Lung (tissue), 17 donors: ENCODE measurements at places on chromosomes 2 and 18.

DNA sequence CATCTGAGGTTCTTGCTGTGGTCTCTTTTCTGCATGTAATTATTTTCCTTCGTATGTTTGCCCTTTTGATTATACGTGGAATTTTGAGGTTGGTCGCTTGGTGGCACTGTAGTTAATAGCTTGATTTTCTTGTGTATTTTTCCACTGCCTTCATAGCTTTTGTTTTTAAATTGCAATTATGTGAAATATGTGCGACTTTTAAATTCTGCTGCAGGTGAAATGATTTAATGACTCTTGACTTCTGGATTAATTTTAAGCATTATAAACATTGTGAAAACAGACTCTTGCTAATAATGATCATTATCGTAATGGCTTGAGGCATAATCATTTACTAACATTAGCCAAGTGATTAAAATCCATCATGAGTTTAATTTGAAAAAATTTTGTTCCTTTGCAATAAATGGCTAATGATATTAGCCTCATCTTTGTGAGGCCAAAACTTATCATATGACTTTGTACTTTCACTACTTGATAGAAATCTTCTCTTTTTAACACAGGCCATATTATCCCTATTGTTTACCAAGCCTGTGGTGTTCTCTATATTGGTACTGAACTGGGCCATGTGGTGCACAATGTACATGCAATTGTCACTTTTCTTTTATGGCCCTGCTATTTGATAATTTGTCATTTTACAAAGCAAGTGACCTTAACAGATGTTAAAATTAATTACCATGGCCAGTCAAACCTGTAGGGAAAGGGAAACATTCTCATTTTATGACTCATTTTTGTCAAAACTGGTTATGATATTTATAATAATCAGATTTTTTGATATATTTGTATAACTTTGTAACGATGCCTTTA is 62.8 kb upstream of the NEUROD1 start:
- H3K4me3 ChIP-seq, result no peak overlapping the region
- peak; percentile 74 for DNase-seq
- no peaks in the 10 kb centered on the region for H3K27me3 ChIP-seq
- no peak overlapping the region for H3K27ac ChIP-seq

GRCh38 chr2:10343658-10344057 is 41.0 kb downstream of the HPCAL1 start:
- H3K4me1 ChIP-seq, result peaks cover 11% of the 10 kb centered on the region
- no peak overlapping the region for H3K4me3 ChIP-seq
- no peak for DNase-seq
- no peaks in the 10 kb centered on the region for H3K27me3 ChIP-seq
- peak overlapping the region; percentile 9 for H3K27ac ChIP-seq
- H3K36me3 ChIP-seq, result no peaks in the 10 kb centered on the region

- H3K27me3 ChIP-seq, result no peaks in the 10 kb centered on the region
- peak; percentile 86 for DNase-seq
- H3K36me3 ChIP-seq, result no peaks in the 10 kb centered on the region
- no peaks in the 10 kb centered on the region for H3K4me1 ChIP-seq
- no peak overlapping the region for H3K27ac ChIP-seq
These were observed 55.8 kb downstream of the TSN start for GRCh38 chr2:121810959-121811853.

GRCh38 chr2:96819128-96819875 is 3.2 kb downstream of the CNNM3 start:
- no peaks in the 10 kb centered on the region for H3K27me3 ChIP-seq
- H3K27ac ChIP-seq, result no peak overlapping the region
- peaks cover 14% of the 10 kb centered on the region for H3K36me3 ChIP-seq
- peaks cover 28% of the 10 kb centered on the region for H3K4me1 ChIP-seq

DNA sequence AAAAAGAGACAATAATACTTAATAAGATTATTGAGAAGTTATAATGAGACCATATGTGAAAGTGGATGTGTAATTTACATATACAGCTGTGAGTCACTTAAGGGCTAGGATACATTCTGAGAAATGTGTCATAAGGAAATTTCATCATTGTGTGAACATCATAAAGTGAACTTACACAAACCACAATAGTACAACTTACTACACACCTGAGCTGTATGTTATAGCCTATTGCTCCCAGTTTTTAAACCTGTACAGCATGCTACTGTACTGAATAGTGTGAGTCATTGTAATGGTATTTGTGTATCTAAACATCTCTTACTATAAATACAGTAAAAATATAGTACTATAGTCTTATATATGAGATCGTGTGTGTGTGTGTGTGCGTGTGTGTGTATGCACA is 1420.3 kb upstream of the PIK3C3 start:
- H3K27ac ChIP-seq, result no peak overlapping the region
- no peak for DNase-seq
- H3K27me3 ChIP-seq, result no peaks in the 10 kb centered on the region
- H3K4me1 ChIP-seq, result no peaks in the 10 kb centered on the region
- H3K36me3 ChIP-seq, result no peaks in the 10 kb centered on the region
- no peak overlapping the region for H3K4me3 ChIP-seq

GRCh38 chr2:148903979-148904378 is 29.0 kb downstream of the KIF5C start:
- H3K27ac ChIP-seq, result no peak overlapping the region
- H3K4me1 ChIP-seq, result no peaks in the 10 kb centered on the region
- H3K27me3 ChIP-seq, result no peaks in the 10 kb centered on the region
- no peak overlapping the region for H3K4me3 ChIP-seq
- H3K36me3 ChIP-seq, result no peaks in the 10 kb centered on the region

DNA sequence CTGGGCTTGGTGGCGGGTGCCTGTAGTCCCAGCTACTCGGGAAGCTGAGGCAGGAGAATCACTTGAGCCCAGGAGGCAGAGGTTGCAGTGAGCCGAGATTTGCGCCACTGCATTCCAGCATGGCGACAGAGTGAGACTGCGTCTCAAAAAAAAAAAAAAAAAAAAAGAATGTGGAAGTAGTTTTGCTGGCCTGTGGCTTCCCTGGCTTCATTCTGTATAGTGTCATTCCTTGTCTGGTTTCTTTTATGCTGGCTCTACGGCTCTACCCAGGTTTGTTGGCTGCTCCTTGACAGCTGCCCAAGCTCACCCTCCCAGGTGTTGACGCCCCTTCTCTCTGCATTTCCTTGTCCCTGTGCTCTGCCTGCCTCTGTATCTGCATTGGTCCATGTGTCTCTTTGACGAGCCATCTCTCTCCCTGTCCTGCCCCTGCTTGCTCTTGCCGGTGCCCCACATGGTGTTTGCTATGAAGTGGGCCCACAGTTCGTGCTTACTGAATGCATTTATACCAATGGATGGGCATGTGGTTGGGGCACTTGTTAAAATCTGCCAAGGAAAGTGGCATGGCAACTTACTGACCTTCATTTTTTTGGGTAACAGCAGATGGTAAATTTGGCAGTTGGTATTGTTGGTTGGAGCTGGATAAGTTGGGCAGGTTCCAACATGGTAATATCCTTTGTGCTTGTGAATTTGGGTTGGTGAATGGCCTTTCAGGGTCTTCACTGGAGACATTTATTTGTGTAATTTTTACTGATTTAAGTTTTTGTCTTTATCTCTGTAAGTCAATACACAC is 113.9 kb downstream of the MAP4K4 start:
- no peak for DNase-seq
- no peak overlapping the region for H3K27ac ChIP-seq
- H3K4me1 ChIP-seq, result peaks cover 9% of the 10 kb centered on the region

DNA sequence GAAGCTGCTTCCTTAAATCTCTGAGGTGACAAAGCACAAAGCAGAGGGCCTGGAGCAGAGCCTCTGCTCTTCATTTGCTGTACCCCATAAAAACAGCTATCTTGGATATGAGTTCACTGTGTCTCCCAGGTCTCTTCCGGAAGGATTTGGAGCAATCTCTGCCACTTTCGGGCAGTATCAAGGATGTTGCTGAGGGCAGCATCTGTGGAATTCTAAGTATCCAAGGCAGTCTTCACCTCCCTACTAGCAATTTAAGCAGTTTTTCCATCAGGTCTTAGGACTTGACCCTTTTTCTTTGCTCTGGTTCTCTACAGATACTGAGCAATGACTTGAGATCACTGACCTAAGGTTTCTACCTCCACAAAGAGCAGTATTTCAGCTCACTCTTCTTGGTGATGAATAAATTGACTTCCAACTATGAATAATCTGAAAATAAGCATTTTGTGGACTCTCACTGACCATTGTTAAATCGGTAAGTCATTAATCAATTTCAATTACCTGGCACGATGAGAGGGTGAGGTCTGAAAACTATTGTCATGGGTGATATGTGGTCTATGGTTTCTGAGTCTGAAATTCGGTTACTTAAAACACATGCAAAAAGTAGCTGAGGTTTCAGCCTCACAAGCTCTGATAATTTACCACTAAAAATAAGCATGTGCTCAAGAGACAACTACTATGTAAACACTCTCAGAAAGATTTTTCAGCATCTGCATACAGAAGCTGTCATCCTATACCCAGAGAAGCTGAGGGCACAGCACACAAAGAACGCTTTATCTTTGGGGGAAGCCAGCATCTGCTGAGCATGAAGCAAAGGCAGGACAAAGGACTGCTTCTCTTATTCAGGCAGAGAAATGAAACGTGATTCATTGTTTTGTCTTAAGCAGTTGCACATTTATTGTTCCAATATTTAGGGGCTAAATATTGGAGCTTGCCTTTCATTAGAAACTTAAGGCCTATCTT is 32.1 kb upstream of the SPATS2L start:
- H3K4me3 ChIP-seq, result no peak overlapping the region
- H3K27ac ChIP-seq, result no peak overlapping the region
- no peaks in the 10 kb centered on the region for H3K36me3 ChIP-seq
- H3K27me3 ChIP-seq, result peaks cover 6% of the 10 kb centered on the region

GRCh38 chr18:9296233-9297006 is 38.2 kb upstream of the TWSG1 start:
- H3K4me1 ChIP-seq, result no peaks in the 10 kb centered on the region
- DNase-seq, result no peak
- H3K36me3 ChIP-seq, result no peaks in the 10 kb centered on the region
- no peaks in the 10 kb centered on the region for H3K27me3 ChIP-seq

DNA sequence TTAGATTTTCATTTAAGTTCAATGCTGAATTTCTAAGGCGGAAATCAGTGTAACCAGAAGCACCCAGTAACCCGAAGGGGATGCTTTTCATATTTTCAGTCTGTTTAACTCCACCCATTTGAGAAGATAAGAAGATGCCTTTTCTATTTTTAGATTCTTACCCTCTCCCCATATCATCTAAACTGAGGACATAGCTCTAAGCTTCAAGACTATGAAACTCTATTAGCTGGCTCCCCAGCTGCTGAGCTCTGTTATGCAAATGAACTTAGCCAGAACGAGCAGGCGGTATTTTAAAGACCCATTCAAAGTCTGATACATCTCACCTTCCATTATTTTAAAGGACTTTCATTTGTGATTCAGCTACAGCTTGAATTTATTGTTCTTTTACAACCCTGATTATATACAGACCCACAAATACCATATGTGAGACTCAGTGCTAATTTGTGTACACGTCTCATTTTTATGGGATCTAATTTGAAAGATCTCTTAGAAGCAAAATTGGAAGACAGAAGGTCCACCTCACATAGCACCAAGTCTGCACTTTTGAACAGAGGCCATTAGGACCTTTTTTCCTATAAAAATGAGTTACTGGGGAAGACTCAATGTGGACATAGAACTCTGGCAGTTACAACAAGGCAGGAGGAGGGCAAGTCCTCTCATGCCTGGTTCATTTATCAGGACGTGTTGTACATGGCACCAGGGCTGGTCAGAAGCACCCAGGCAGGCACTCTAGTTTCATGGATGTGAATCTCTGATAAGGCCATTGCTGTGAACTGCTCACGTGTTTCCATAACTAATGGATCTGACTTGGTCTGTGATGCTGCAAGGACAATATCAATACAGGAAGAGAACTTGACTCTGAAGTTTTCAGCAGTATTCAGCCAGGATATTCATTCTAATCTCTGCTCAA is 16.3 kb downstream of the CDC42EP3 start:
- no peaks in the 10 kb centered on the region for H3K36me3 ChIP-seq
- H3K4me1 ChIP-seq, result peaks cover 10% of the 10 kb centered on the region
- H3K27ac ChIP-seq, result peak overlapping the region; percentile 89
- DNase-seq, result peak; percentile 43
- H3K4me3 ChIP-seq, result no peak overlapping the region
- H3K27me3 ChIP-seq, result no peaks in the 10 kb centered on the region

- H3K27ac ChIP-seq, result peak overlapping the region; percentile 90
- H3K27me3 ChIP-seq, result no peaks in the 10 kb centered on the region
- no peak for DNase-seq
These were observed 2.1 kb upstream of the HSBP1L1 start for GRCh38 chr18:79962311-79962710.

GRCh38 chr2:180980106-180980942 is at the start of gene UBE2E3:
TSS of gene UBE2E3 (plus strand) at chr2:180980605. CDS start at chr2:180982043, 1,438 bp downstream.
- H3K4me1 ChIP-seq, result peaks cover 16% of the 10 kb centered on the region
- no peaks in the 10 kb centered on the region for H3K27me3 ChIP-seq
- peak within 1 kb of the TSS; percentile 62 for H3K4me3 ChIP-seq
- H3K27ac ChIP-seq, result peak within 1 kb of the TSS; percentile 94

- H3K27me3 ChIP-seq, result no peaks in the 10 kb centered on the region
- no peak for DNase-seq
These were observed 260.0 kb downstream of the FSIP2 start for GRCh38 chr2:185998562-185999070.

GRCh38 chr18:58057291-58057965 is 13.4 kb downstream of the NEDD4L start:
- DNase-seq, result no peak
- no peaks in the 10 kb centered on the region for H3K4me1 ChIP-seq
- H3K27ac ChIP-seq, result peak overlapping the region; percentile 31
- H3K27me3 ChIP-seq, result no peaks in the 10 kb centered on the region
- no peaks in the 10 kb centered on the region for H3K36me3 ChIP-seq
